ENCODE measurements at places on chromosomes 7 and 10.

- no peak for DNase-seq
Measured at GRCh38 chr7:40990841-40991240, 712.0 kb downstream of the INHBA start.

DNA sequence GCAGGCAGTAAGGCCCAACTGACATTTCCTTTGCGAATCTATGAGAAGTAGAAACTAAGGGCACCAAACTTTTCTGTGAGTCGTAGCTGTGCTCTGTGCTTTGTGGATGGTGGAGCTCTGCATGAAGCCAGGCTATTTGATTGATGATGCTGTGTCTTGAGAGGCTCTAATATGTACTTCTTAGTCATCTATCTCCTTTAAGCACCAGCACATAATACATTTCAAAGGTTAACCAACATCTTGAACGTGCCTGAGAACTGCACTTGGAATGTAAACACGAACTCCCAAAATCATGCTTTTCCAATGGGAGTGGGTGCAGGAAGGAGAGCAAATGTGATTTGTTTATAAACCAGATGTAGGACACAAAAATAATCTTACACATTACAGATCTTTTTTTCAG, 411.6 kb downstream of the PARD3 start:
- no peak for DNase-seq

GRCh38 chr10:128077155-128077875, 48.9 kb downstream of the MKI67 start:
- DNase-seq: peak; percentile 55

GRCh38 chr7:74040101-74040790, 12.3 kb downstream of the ELN start:
- DNase-seq: no peak

- DNase-seq: no peak
Measured at GRCh38 chr7:100968031-100968430, 1.3 kb upstream of the MUC12 start.

DNA sequence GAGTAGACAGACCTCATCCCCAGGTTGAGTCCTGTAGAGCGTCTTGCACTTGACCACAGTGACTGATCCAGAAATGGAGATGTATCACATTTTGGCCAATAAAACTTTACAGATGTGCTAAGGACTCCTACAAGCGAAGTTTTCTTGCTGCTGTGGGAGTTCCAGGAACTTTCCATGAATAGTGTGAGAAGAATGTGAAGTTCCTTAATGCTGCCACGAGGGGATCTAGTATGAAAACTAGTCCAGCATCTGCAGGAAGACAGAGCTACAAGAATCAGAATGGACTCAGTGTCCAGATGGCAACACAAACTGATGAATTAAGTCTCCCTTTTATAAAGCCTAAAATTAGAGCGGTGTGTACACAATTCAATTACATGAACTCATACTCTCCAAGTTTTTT, 14.8 kb upstream of the LSM8 start:
- no peak for DNase-seq
